ENCODE measurements at places on chromosomes 2 and 18.
A peak's percentile ranks its signal among the peaks of the same experiment; 100 is the strongest.

- no peak for DNase-seq
Observed at GRCh38 chr2:27856386-27856785, 33.8 kb downstream of the RBKS start.

- DNase-seq = no peak
Observed at GRCh38 chr2:53852532-53852931, 7.2 kb downstream of the GPR75 start.

DNA sequence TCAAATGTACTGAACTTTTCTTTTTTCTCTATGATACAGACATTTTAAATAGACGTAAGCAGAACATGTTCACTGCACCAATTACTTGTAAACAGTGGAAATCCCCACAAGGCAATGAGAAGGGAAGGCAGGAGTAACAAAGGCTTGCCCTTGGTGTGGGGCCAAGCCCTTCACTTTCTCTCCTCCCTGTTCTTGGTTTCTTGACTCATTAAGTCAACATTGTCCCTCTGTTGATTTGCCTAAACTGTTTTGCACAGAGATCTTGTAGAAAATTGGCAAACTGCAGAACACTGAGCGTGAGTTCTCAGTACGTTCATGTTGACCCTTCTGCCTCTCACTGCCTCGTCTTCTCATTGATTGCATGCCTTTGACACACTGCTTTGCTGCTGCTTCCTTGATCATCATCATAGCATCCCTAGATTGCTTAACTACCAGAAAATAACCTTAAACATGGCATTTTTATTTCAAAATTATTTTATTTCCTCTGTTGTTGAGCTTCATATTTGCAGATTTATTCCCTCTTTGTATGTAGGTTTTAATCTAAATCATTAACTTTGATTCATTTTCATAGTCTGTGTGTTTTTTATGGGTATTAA lies 257.7 kb downstream of the PTGR3 start:
- no peak for DNase-seq

DNA sequence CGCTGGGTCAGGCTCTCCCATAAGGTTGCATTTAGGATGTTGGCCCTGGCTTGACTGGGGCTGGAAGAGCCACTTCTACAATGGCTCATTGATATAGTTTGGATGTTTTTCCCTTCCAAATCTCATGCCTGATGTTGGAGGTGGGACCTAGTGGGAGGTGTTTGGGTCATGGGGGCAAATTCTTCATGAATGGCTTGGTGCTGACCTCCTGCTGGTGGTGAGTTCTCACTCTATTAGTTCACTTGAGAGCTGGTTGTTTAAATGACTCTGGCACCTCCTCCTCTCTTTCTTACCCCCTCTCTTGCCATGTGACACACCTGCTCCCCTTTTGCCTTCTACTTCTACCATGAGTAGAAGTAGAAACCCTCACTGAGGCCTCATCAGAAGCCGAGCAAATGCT lies 20.5 kb downstream of the ACOXL start:
- DNase-seq = peak; percentile 86

- DNase-seq = no peak
Observed at GRCh38 chr2:128726911-128727310, 408.2 kb upstream of the HS6ST1 start.

DNA sequence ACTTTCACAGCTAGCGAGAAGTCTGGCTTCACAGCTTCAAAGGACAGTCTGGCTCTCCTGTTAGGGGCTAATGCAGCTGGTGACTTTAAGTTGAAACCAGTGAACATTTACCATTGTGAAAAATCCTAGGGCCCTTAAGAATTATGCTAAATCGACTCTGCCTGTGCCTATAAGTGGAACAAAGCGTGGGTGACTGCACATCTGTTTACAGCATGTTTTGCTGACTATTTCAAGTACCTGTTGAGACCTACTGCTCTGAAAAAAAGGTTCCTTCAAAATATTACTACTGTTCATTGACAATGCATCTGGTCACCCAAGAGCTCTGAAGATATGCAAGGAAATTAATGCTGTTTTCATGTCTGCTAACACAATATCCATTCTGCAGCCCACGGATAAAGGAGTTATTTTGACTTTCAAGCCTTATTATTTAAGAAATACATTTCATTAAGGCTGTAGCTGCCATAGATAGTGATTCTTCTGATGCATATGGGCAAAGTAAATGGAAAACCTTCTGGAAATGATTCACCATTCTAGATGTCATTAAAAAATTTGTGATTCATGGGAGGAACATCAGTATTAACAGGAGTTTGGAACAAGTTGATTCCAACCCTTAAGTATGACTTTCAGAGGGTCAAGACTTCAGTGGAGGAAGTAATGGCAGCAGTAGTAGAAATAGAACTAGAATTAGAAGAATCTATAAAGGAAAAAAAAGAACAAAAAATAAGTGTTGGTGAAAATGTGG lies 48.9 kb downstream of the POLR1A start:
- no peak for DNase-seq

DNA sequence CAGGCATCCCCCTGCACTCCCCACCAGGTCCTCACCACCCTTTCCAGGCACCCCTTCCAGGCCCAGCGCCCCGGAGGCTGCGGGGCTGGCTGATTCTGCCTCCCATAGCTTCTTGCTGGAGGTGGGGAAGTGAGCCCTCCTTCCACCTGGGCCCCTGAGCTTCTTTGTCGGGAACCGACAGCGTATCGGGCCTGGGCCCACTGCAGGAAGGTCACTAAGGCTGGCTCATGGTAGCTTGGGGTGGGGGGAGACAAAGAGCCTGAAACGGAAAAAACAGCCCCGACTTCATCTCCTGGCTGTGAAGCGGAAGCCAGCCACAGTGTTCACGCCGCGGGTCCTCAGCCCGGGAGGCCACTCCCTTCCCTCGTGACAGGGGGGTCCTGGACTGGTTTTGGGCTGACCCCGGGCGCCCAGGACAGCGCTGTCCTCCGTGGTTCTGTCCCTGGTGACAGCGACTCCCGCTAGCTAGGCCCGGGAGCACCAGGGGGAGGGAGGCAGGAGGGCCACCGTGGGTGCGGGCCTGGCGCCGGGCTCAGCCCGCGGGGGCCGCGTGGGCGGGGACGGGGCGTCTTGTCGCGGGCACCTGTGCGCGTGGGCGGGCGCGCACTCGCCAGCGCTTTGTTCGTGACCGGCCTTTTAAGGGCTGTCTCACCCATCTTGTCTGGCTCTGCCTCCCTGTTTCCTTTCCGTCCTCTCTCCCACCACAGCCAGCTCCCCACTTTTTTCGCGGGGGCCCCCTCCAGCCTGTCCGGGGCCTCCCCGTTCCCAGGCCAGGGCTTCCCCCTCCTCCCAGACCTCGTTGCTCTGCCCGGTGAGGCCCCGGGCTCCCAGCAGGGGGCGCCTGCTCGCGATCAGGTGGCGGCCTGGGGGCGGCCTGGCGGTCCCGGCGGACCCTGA lies 64.9 kb downstream of the DNMT3A start:
- no peak for DNase-seq

Measured in esophagus muscularis mucosa (tissue), 4 donors.